Stimulated activated CD4-positive, alpha-beta T cell treated with anti-CD3 and anti-CD28 coated beads, TNF-alpha, amount 100 ng/mL, for 4 hours (primary cell): ENCODE measurements at places on chromosomes 13 and 19.

DNA sequence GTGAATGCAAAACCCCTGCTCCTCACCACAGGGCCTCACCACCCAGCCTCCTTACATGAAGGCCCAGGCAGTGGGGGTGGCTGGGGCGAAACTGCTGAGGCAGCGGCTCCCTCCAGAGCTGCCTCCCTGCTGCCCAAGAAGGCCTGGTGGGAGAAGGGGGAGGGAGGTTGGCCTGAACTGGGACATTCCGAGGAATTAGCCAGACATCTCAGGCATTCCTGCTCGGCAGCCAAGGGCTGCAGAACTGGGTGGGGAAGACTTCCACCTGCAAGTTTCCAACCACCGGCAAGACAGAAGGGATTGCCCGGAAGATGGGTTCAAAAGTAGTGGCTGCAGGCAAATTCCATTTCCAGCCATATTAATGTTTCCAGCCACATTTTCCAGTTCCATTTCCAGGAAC lies 2.3 kb upstream of the PSPN start:
- no peak for DNase-seq

DNA sequence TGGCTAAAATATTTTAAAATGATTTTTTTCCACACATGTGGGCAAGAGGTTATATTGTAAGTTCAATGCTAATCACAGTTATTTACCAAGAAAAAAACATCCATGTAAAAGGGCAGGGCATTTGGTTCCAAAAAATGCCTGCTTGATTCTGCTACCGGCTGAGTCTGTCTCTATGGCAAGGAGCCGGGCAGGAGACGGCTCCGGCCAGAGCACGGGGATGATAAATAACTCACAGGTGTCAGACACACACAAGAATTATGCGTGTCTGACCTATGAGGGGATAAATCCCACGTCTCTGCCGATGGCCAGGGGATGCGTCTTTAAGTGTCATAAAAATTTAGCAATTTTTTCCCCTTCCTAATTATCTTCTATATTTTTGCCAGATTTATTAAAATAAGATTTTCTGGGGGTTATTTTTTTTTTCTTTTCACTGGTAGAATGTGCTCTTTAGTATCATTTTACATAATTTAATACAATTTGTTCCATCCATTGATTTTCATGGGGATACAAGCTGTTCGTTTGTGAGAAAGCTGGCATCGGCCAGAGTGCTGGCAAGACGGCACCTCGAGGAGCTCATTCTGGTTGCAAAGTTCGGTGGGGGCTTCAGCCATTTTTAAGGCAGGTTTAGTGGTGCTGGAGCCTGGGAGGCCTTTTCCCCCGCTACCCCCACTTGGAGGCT lies 253.9 kb downstream of the ZNF536 start:
- no peak for DNase-seq

GRCh38 chr13:21218351-21219035 lies 42.0 kb downstream of the MRPL57 start:
- DNase-seq, result no peak

- DNase-seq, result peak; percentile 20
Measured at GRCh38 chr13:39038569-39039030, 344 bp downstream of the NHLRC3 start.

- DNase-seq, result no peak
Measured at GRCh38 chr13:43597599-43597945, 189.2 kb downstream of the ENOX1 start.

DNA sequence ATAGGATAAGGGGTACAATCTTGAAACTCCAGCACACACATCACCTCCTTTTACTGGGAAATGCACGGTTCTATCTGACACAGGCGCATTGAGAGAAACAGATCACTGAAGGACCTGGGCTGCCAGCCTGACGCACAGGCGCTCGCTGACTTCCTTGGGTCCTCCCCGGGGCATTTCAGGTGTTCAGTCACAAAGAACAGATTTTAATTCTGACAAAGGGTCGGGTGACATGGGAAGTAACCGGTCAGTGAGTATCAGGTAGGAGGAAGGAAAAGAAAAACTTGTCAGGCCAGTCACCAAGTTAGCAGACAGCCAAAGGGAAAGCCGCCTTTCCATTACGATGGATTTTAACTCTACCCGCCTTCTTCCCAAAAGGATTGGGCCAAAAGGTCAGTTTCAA lies 39.6 kb downstream of the INSR start:
- DNase-seq, result no peak

DNA sequence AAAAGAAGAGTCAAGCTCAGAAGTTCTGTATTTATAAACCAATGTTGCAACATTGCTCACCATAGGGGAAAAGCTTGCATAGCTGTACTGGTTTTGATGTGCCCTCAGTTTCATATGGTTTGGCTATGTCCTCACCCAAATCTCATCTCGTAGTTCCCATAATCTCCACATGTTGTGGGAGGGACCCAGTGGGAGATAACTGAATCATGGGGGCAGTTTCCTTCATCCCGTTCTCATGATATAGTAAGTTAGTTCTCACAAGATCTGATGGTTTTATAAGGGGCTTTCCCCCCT lies 73.9 kb downstream of the TNFRSF19 start:
- DNase-seq, result no peak

DNA sequence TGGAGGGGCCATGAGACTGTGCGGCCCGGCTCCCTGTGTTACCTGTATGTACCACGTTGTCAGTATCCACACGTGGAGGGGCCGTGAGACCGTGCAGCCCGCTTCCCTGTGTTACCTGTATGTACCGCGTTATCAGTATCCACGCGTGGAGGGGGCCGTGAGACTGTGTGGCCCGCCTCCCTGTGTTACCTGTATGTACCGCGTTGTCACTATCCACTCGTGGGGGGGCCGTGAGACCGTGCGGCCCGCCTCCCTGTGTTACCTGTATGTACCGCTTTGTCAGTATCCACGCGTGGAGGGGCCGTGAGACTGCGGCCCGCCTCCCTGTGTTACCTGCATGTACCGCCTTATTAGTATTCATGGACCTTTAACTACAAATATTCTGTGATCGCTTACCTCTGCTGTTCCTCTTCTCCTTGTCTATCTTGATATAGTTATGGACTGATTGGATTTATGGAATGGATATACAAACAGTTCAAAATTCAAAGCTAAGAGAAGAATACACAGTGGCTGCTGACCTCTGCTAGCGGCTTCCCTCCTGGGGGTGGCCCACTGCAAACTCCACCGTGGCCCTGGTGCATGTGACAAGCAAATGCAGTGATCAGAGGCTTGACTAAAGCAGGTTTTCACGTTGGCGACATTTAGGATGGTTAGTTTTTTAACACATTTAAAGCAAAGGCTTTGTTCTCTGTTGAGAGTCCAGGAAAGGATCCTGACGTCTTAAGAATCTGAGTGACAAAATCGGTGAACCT lies 38.7 kb downstream of the ATP11A start:
- no peak for DNase-seq

DNA sequence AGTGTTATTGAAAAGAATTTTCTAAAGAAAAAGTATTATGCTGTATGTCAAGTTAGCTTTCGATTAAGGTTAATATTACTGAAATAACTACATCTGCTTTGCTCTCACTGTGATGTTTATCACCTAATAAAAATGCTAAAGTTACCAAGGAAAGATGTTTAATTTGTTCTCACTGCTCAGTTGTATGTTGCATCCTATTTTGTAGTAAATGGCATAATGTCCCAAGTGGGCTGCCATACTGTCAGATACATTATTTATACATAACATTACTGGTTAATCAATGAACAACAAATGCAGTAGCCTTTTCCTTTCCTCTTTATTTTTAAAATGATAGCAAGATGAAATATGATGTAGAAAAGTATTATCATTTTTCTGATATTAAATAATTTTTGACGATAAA lies 226.3 kb upstream of the DACH1 start:
- DNase-seq, result no peak

GRCh38 chr19:4081441-4082129 lies 14.9 kb upstream of the ZBTB7A start:
- DNase-seq, result no peak

- DNase-seq, result no peak
Measured at GRCh38 chr13:20192158-20192835, 441 bp downstream of the GJB2 start.

GRCh38 chr13:40787062-40787461 lies 2.3 kb upstream of the SLC25A15 start:
- DNase-seq, result no peak

- no peak for DNase-seq
Measured at GRCh38 chr13:78593652-78594455, 9.5 kb downstream of the POU4F1 start.

DNA sequence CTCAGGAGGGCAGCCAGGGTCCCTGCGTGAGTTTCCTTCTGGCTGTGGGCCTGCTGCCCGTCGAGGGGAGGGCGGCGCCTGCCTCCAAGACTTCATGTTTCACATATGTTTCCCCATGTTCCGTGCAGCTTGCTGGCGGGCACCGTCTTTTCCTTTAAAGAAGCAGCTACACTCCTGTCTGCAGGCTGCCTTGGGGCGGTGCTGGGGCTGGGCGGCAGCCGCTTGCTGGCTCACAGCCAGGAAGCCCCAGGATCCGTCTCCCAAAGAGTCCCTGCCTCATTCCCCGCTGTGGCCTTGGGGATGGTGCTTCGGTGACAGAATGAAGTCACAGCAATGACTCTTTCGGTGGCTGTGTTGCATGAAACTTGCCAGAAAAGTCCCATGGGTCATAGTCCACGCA lies 24.9 kb downstream of the PIAS4 start:
- no peak for DNase-seq

DNA sequence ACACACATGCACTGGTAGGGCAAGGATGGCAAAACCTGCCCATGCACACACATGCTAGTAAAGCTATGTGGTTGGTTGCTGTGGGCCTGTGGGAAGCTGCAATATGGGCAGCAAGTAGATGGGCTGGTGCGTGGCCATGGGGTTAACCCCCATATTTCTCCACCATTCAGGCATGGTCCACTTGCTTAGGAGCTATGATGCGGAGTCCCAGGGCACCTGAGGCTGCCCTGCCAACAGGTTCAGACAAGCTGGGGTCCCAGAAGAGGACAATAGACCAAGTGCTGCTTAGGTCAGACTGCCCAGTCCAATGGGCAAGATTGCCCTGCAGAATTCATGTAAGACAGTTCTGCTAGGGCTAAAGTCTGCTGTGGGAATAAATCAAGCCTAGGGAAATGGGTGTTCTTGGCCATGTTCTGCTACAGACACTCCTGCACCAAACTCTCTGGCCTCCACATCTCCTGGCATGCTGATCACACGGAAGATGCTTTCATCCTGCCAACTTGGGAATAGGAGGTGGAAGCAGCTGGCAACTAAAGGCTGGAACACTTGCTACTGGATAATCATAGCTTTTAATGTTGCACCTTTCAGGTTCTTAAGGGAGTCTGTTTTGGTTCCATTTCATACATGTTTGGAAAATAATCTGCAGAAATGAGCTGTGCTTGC lies 646.3 kb upstream of the SLITRK1 start:
- DNase-seq, result no peak
